ENCODE measurements at places on chromosomes 12 and 14. TPM values are rescaled to one million over a fixed set of nuclear protein-coding genes. Genes with fewer than 3 reads are reported as not detected.

The RNF212B gene
- total RNA-seq, result not detected

- H3K27ac ChIP-seq, result no peak overlapping the region
- no peaks in the 10 kb centered on the region for H3K36me3 ChIP-seq
- no peak for DNase-seq
- H3K4me1 ChIP-seq, result no peaks in the 10 kb centered on the region
- no peaks in the 10 kb centered on the region for H3K27me3 ChIP-seq
Measured at GRCh38 chr12:3090240-3091037, 13.3 kb downstream of the TSPAN9 start.

DNA sequence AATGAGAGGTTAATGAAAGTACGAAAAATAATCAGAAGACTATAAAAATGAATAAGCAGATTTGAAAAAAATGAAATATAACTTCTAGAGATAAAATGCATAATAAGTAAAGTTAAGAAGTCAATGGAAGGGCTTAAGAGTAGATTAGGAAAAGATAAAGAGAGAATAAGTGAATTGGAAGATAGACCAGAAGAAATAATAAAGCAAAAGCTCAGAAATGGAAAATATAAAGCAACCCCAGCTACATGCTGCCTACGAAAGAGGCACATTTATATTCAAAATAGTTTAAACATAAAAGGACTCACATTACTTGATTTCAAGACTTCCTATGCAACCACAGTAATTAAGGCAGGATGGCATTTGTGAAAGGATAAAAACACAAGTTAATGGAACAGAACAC, 19.9 kb downstream of the ZNF605 start:
- no peaks in the 10 kb centered on the region for H3K27me3 ChIP-seq
- DNase-seq, result no peak
- H3K27ac ChIP-seq, result no peak overlapping the region
- H3K36me3 ChIP-seq, result peaks cover 59% of the 10 kb centered on the region
- H3K4me3 ChIP-seq, result no peak overlapping the region

The KRT71 gene
- total RNA-seq, result not detected

The OLR1 gene
- not detected for total RNA-seq

The PSEN1 gene
- 30.3 TPM for total RNA-seq

DNA sequence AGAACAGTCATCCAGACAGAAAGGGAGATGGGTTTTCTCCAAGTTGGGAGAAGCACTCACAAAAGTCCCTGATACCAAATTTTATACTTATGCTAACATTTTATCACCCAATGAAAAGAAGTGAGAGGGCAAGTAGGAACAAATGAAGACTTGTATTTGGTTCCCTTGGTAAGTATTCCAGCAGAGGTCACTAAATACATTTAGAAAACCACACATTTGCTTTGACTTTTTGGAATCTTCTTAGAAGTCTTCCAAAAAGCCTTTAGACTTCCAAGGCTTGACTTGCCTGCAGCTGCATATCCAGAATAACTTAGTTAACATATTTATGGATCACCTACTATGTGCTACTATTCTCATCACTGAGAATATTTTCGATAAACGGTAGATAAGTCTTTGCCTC, 3.1 kb upstream of the GYS2 start:
- no peak for DNase-seq
- H3K27me3 ChIP-seq, result no peaks in the 10 kb centered on the region
- peaks cover 2% of the 10 kb centered on the region for H3K4me1 ChIP-seq
- no peak overlapping the region for H3K4me3 ChIP-seq

- no peaks in the 10 kb centered on the region for H3K27me3 ChIP-seq
- H3K4me1 ChIP-seq, result peaks cover 49% of the 10 kb centered on the region
- H3K36me3 ChIP-seq, result no peaks in the 10 kb centered on the region
- peak overlapping the region; percentile 65 for H3K27ac ChIP-seq
Measured at GRCh38 chr12:123119808-123120207, 31.1 kb downstream of the PITPNM2 start.

The AHNAK2 gene
- 0.05 TPM for total RNA-seq

DNA sequence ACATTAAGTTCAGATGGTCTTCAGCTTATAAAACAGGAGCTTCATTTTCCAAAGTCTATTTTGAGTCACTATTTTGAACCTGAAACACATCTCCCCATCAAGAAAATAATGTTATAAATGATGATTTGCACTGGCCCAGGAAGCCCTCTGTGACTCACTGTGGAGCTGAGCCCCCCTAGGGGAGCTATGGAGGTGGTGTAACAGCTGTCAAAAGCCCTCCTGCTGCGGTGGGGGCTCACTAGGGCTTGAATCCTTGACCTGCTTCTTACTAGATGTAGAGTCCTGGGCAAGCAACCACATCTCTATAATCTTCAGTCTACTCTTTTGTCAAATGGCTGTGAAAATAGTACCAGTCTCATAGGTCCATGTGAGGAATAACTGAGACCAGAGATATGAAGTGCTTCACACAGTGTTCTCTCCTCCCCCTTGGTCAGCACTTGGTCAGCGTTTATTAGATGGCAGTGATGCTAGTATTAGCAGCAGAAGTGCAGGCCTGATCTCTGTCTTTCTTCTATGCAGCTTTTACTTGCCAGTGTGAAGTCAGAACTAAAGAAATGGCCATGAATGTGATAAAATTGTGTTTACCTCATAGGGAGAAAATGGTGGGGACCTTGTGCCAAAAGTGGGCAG, 83.4 kb downstream of the RTN1 start:
- H3K27ac ChIP-seq, result no peak overlapping the region
- no peaks in the 10 kb centered on the region for H3K27me3 ChIP-seq
- no peaks in the 10 kb centered on the region for H3K36me3 ChIP-seq
- no peak for DNase-seq
- H3K4me3 ChIP-seq, result no peak overlapping the region

DNA sequence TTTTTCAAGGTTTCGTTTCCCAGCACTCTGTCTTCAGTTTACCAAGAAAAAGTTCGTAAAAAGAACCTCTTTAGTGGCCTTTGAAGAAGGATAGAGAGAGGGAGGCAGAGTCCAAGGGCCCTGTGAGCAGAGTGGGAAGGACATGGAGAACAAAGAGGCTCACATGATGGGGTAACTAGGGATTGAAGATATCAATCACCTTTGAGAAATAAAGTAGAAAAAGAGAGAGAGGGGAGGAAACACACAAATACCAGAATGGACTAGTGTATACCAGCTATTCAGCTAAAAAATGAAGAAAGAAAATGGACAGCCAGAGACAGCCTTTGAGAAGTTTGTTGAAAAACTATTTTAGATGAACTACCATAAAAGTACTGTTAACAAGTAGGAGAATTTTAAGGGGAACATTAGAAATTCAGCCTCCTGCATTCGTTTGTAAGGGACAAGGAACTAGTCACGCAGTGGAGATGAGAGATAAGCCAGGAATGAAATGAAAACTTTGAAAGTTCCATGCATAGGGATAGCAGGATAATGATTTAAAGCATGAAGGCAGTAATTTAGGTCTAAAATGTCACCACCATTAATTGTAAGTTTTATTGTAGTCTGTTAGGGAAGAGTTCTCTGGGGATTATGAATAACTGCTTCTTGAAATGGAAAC, 82.1 kb downstream of the SPTSSA start:
- no peaks in the 10 kb centered on the region for H3K36me3 ChIP-seq
- H3K4me3 ChIP-seq, result no peak overlapping the region
- no peaks in the 10 kb centered on the region for H3K4me1 ChIP-seq
- H3K27me3 ChIP-seq, result peaks cover 7% of the 10 kb centered on the region

GRCh38 chr12:12278899-12279298, 12.1 kb upstream of the LRP6 start:
- H3K4me3 ChIP-seq, result no peak overlapping the region
- peaks cover 5% of the 10 kb centered on the region for H3K4me1 ChIP-seq
- peaks cover 16% of the 10 kb centered on the region for H3K27me3 ChIP-seq
- DNase-seq, result no peak
- H3K36me3 ChIP-seq, result peaks cover 2% of the 10 kb centered on the region
- H3K27ac ChIP-seq, result no peak overlapping the region

The TCTN2 gene
- 3.7 TPM for total RNA-seq

The NOVA1 gene
- not detected for total RNA-seq

The TAS2R14 gene
- 1.2 TPM for total RNA-seq

The STON2 gene
- total RNA-seq, result 0.12 TPM

GRCh38 chr12:72270961-72271360, 1.2 kb upstream of the TRHDE start:
- no peaks in the 10 kb centered on the region for H3K36me3 ChIP-seq
- peaks cover 2% of the 10 kb centered on the region for H3K4me1 ChIP-seq
- H3K27me3 ChIP-seq, result peaks cover 37% of the 10 kb centered on the region

- peaks cover 24% of the 10 kb centered on the region for H3K4me1 ChIP-seq
- DNase-seq, result no peak
- no peak overlapping the region for H3K27ac ChIP-seq
- no peak overlapping the region for H3K4me3 ChIP-seq
- no peaks in the 10 kb centered on the region for H3K36me3 ChIP-seq
Measured at GRCh38 chr12:62248873-62249272, 11.3 kb upstream of the USP15 start.

DNA sequence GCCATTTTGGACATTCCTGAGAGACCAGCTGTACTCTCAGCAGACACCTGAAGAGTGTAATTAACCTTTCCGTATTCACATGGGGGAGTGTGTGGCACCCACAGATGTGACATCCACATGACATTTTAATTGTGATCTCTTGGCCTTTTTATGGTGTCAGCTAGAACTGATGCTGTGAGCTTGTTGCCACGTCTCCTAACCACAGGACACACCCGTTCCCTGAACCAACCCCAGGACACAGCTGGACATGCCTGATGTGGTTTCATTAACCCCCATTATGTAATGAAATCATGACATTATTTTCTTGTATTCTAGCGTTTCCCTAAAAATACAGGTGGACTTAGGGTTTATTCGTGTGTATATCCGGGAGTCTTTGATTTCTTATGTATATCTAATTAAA, 1036.1 kb downstream of the TMEM121 start:
- no peaks in the 10 kb centered on the region for H3K36me3 ChIP-seq
- no peaks in the 10 kb centered on the region for H3K4me1 ChIP-seq
- peaks cover 30% of the 10 kb centered on the region for H3K27me3 ChIP-seq
- no peak overlapping the region for H3K27ac ChIP-seq

- no peak overlapping the region for H3K4me3 ChIP-seq
- peaks cover 12% of the 10 kb centered on the region for H3K36me3 ChIP-seq
- H3K4me1 ChIP-seq, result no peaks in the 10 kb centered on the region
- no peak for DNase-seq
- H3K27me3 ChIP-seq, result no peaks in the 10 kb centered on the region
Measured at GRCh38 chr12:132513070-132513398, 23.1 kb downstream of the FBRSL1 start.

GRCh38 chr12:47881826-47882427, 22.9 kb downstream of the VDR start:
- peaks cover 87% of the 10 kb centered on the region for H3K36me3 ChIP-seq
- H3K27me3 ChIP-seq, result no peaks in the 10 kb centered on the region
- peak overlapping the region; percentile 97 for H3K27ac ChIP-seq
- H3K4me1 ChIP-seq, result peaks cover 84% of the 10 kb centered on the region
- H3K4me3 ChIP-seq, result peak overlapping the region; percentile 89
- DNase-seq, result peak; percentile 60

DNA sequence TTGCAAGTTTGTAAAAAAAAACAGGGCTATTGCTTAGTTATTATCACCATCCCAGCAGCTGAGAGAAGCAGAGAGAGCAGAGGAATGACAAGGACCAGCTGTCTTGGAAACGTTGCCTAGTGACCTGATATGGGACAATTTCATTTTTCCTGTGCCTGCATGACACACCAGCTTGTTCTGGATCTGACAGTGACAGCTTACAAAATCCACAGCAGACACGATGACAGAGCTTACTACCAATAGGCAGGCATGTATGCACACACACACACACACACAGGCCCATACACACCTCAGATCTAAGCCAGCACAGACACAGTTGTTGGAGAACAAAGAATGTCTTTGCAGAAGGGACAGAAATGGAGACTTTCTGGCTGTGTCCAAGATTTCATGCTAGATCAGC, 25.4 kb downstream of the HSPB8 start:
- no peaks in the 10 kb centered on the region for H3K4me1 ChIP-seq
- H3K27ac ChIP-seq, result no peak overlapping the region
- DNase-seq, result no peak
- H3K27me3 ChIP-seq, result peaks cover 2% of the 10 kb centered on the region
- no peaks in the 10 kb centered on the region for H3K36me3 ChIP-seq
- H3K4me3 ChIP-seq, result no peak overlapping the region

The ZBTB42 gene
- total RNA-seq, result 3.1 TPM

The SIVA1 gene
- 97.6 TPM for total RNA-seq

GRCh38 chr14:37088356-37089215, 83.8 kb downstream of the SLC25A21 start:
- no peak for DNase-seq
- H3K4me1 ChIP-seq, result no peaks in the 10 kb centered on the region
- H3K27ac ChIP-seq, result no peak overlapping the region
- H3K27me3 ChIP-seq, result no peaks in the 10 kb centered on the region
- no peak overlapping the region for H3K4me3 ChIP-seq
- H3K36me3 ChIP-seq, result no peaks in the 10 kb centered on the region

The NR4A1 gene
- total RNA-seq, result 68.2 TPM

DNA sequence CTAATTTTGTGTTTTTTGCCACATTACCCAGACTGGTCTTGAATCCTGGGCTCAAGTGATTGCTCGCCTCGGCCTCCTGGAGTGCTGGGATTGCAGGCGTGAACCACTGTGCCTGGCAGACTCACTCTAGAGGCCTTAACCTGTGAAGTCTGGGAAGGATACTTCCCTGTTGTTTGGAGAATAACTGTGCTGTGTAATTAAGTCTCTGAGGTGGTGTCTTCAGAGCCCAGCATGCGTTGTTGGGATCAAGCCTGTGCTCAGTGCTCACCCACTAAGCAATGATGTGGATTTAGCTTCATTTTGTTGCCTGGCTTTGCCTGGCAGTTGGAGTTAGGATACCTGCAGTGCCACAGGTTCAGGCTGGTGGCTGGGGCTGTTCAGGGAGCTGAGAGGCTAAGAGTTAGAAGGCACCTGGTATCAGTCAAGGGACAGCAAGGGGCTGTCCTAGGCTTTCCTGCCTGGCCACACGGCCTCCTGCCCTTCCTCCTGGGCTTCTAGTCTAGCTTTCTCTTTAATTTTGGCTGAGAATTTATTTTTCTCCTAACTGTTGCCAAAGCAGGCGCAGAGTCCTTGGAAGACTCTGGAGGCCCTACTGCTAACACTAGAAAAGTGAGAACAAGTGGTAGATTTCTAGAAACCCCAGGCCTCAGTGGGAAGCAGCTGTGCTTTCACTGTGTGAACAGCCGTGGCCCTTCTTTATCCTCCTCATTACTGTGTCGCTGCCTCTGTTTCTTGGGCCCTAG, 38.5 kb downstream of the EP400 start:
- no peaks in the 10 kb centered on the region for H3K27me3 ChIP-seq
- H3K36me3 ChIP-seq, result peaks cover 38% of the 10 kb centered on the region
- no peak overlapping the region for H3K4me3 ChIP-seq
- no peaks in the 10 kb centered on the region for H3K4me1 ChIP-seq

- H3K27ac ChIP-seq, result peak within 1 kb of the TSS; percentile 97
- peaks cover 31% of the 10 kb centered on the region for H3K4me1 ChIP-seq
- DNase-seq, result peak; percentile 98
- peaks cover 9% of the 10 kb centered on the region for H3K36me3 ChIP-seq
- H3K27me3 ChIP-seq, result no peaks in the 10 kb centered on the region
Measured at GRCh38 chr12:2004113-2004929, at the start of gene DCP1B. Gene DCP1B (minus strand): TSS chr12:2004457. CDS start chr12:2004431, 26 bp downstream.

- DNase-seq, result no peak
- H3K4me1 ChIP-seq, result peaks cover 69% of the 10 kb centered on the region
- H3K27ac ChIP-seq, result no peak overlapping the region
- no peaks in the 10 kb centered on the region for H3K27me3 ChIP-seq
- no peak overlapping the region for H3K4me3 ChIP-seq
- no peaks in the 10 kb centered on the region for H3K36me3 ChIP-seq
Measured at GRCh38 chr12:116183741-116184141, 93.8 kb downstream of the MED13L start.

The B4GALNT1 gene
- total RNA-seq, result 1.7 TPM

GRCh38 chr12:124665511-124665910, 98.1 kb upstream of the NCOR2 start:
- peaks cover 7% of the 10 kb centered on the region for H3K36me3 ChIP-seq
- H3K27ac ChIP-seq, result no peak overlapping the region
- H3K4me3 ChIP-seq, result no peak overlapping the region
- DNase-seq, result no peak

Data from activated CD4-positive, alpha-beta memory T cell treated with anti-CD3 and anti-CD28 coated beads for 36 hours (primary cell).